CD4-positive, alpha-beta memory T cell (primary cell): ENCODE measurements at places on chromosomes 7 and 10.

DNA sequence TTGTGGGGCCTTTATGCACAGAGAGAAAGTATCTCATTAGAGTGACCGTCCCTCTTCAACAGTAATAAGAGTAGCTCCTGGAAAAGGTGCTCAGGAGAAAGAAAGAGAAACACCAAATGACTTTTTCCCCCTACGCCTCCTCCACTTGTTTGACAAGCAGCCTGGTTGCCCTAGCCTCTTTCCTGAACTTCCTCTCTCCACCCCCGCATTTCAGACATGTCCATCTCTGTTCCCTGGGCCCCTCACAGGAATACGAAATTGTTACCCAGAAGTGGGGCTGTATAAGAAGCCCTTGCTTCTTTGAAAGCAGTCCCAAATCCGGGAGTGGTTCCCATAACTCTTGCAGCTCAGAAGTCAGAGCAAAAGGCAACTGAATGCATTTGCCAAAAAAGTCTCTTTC, 119.6 kb upstream of the ADO start:
- no peak for DNase-seq

DNA sequence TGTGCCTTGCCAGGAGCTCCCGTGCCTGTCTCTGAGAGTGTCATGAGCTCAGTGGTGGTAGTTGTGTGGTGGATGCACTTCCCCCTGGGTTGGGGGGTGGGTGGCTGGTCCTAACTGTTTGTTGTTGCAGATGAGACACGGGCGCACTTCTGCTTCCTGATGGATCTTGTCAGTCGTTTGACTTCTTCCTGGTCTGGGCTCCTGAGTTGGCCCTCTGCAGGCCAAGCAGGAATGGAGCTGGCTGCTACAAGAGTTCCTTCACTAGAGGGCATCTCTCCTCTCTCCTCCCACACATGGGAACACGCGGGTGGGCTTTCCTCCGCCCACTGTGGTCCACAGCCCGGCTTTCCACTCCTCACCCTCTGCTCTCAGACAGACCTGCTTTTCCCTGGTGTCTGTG, 82.0 kb downstream of the BMS1 start:
- no peak for DNase-seq

DNA sequence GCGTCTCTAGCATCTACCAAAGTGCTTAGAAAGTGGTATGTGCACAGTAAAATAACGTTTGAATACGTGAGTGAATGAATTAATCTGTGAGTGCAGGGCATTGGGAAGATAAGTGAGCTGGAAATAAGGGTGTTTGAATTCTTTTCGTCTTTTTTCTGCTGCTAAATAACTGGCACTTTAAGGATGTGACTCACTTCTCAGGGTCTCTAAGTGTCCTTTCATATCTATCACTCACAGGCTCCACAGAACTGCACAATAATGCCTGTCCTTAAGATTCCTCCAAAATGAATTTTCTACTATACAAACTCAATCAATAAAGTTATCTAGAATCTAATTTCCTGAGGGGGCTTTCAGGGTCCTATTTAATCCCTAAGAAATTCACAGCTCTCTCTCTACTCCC, 3.2 kb upstream of the DGKB start:
- DNase-seq = no peak

GRCh38 chr7:134462337-134462925, 3.5 kb upstream of the AKR1B1 start:
- no peak for DNase-seq

- DNase-seq = no peak
These were observed 24.9 kb upstream of the SLC29A3 start for GRCh38 chr10:71294091-71294561.

DNA sequence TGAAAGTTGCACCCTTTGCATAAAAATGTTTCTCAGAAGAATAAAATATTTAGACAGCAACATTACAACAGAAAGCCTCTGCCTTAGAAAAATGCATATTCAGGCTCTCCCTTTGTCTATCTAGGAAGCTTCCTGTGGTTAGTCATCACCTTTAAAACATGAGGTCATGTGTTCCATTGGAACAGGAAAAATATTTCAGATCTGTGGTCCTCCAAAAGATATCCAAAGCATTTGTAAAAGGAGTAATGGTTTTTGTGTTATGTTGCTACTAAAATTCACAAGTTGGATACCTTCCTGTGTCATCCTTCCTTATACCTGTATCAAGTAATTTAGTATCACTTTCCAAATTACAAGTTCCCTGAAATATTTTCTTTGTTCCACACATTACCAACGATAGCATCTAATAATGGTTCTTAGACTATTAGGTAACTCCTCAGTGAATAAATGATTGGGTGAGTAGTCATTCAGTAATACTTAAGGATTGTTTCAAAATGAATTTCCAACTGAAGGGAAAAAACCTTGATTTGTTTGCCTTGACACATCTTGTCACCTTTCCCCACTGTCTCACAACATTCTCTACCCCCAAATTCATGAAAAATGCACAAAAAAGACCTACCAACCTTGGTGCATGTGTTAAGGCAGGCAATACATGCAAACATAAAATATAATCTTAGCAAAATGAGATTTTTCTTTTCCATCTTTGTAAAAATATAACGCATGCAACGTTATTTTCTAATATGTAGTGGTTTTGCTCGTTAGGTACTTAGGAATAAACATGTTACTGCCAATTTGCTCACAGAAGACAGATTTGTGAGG, 19.7 kb upstream of the RHOBTB1 start:
- DNase-seq = no peak

DNA sequence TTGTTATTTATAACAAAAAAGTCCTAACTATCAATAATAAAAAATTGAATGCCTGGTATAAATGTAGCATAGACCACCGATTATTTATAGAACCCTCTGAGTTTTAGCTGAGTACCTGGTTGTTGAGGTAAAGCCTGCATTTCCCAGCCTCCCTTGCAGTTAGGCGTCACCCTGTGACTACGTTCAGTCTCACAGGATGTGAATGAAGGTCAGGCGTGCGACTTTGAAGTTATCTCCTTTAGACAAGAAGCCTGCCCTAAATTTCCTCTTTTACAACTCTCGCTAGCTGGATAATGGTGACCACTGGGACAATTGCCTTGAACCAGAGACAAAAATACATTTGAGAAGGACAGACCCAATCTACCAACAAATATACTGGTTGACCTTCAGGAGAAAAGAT, 67.5 kb upstream of the TES start:
- DNase-seq = no peak

GRCh38 chr7:93968911-93969620, 35.1 kb downstream of the BET1 start:
- DNase-seq = no peak

- no peak for DNase-seq
These were observed 49.6 kb downstream of the LGI1 start for GRCh38 chr10:93807371-93807770.
